Head of caudate nucleus (tissue), 42 donors: ENCODE measurements at places on chromosomes 4 and X.

- DNase-seq: no peak
Observed at GRCh38 chr4:133095591-133095990, 53.5 kb upstream of the PCDH10 start.

- no peak for DNase-seq
Observed at GRCh38 chrX:38864165-38864564, 62.9 kb downstream of the MID1IP1 start.

DNA sequence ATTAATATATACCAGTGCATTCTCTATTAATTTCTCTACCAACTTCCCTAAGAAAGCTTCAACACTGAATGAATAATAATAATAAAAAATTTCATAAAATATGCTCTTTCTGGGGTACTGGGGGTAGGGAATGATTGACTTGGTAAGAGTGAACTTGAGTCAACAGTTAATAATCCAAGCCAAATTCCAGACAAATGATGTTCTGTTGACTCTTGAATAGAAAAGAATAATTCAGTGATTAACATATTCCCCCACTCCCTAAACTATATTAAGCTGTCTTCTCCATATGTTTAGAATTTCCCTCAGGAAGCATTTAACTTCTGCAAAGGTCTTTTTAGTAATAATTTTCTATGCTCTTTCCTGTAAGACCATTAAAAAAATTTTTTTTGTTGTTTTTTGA, 12.3 kb downstream of the PGRMC2 start:
- DNase-seq: no peak

DNA sequence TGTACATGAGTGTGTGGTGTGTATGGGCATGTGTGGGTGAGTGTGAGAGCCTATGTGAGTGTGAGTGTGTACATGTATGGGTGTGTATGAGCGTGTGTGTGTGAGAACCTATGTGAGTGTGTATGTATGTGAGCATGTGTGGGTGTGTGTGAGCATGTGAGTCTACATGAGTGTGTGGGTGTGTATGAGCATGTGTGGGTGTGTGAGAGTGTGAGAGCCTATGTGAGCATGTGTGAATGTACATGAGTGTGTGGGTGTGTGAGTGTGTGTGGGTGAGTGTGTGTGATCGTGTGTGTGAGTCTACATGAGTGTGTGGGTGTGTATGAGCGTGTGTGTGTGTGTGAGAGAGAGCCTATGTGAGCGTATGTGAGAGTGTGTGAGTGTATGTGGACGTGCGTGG, 205.4 kb upstream of the PSAPL1 start:
- DNase-seq: no peak

DNA sequence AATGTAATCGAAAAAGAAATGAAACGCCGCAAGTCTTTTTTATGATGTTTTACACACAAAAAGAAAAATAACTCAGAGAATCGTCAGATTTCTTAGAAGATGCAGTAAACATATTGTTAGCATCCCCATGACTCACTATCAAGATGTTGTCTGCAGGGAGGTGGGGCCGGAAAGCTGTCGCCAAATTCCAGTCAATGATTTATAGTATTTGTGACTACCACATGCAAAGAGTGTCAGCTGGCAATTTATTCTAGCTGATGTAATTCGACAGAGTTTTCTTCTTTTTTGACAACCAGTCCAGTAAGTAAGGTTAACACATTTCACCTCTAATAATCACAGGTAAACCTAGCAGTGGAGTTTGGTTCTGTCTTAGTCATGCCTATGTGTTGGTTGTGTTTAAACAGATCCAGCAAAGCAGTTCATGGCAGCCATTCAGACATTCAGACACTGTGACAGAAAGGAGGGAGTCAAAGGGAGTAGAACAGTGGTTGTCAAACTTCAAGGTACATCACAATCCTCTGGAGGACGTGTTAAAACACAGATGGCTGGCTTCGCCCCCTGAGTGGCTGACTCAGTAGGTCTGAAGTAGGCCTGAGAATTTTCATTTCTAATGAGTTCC, 19.8 kb upstream of the PPP1R2C start:
- DNase-seq: no peak

DNA sequence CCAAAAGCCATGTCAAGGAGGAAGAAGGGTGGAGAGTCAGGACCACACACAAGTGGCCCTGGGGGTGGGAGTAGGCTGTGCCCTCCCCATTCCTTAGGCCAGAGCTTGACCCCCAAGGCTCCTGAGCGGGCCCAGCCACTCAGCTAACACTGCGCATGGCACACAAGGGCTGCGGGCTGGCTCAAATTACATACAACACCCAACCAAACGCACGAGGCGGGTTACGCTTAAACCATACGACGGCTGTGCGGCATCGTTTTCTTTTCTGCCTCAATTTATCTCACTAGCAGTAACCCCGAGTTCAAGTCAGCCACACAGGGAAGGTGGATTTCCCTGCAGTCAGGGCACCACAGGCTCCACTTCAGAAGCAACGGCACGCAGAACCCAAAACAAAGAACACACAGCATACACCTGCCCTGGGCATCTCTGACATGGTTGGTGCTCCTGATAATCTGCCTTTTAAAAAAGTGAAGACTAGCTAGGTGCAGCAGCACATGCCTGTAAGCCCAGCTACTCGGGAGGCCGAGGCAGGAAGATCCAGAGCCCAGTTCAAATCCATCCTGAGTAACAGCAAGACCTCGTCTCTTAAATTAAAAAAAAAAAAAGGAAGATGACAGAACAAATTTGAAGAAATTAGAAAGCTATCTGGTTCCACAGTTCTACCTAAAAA, 2.9 kb downstream of the GAK start:
- no peak for DNase-seq
